Omental fat pad (tissue), 4 donors: ENCODE measurements at places on chromosomes 3 and 15. TPM values are rescaled to one million over a fixed set of nuclear protein-coding genes. Genes with fewer than 3 reads are reported as not detected.

GRCh38 chr3:25313286-25313685 is 114.8 kb upstream of the RARB start:
- DNase-seq, result no peak

GRCh38 chr15:82197733-82198594 is 64.6 kb downstream of the EFL1 start:
- peak; percentile 59 for DNase-seq

GRCh38 chr3:152497457-152497856 is 228.7 kb downstream of the MBNL1 start:
- no peak for DNase-seq

PATL2 gene
- total RNA-seq, result 1.0 TPM

RFT1 gene
- 9.1 TPM for total RNA-seq
